Mesangial cell (primary cell): ENCODE measurements at places on chromosomes 2 and 18. TPM values are rescaled to one million over a fixed set of nuclear protein-coding genes. Genes with fewer than 3 reads are reported as not detected.

IL18R1 gene
- 0.49 and 0.51 TPM in 2 replicates for total RNA-seq

ZNF236 gene
- 5.1 and 8.7 TPM in 2 replicates for total RNA-seq

PFN4 gene
- total RNA-seq = 0.49 and 1.1 TPM in 2 replicates

HOXD8 gene
- 10.8 and 16.0 TPM in 2 replicates for total RNA-seq

WDR7 gene
- 7.3 and 12.4 TPM in 2 replicates for total RNA-seq

SERPINB10 gene
- total RNA-seq = not detected in 2 replicates

CDH19 gene
- total RNA-seq = not detected in 2 replicates

NDC80 gene
- 1.0 and 33.2 TPM in 2 replicates for total RNA-seq

ALPI gene
- total RNA-seq = not detected in 2 replicates

AMER3 gene
- total RNA-seq = not detected in 2 replicates
